Nucleus accumbens (tissue), 56 donors: ENCODE measurements at places on chromosomes 1 and 21.

GRCh38 chr1:17297991-17298390 lies 10.0 kb upstream of the PADI4 start:
- DNase-seq: no peak

DNA sequence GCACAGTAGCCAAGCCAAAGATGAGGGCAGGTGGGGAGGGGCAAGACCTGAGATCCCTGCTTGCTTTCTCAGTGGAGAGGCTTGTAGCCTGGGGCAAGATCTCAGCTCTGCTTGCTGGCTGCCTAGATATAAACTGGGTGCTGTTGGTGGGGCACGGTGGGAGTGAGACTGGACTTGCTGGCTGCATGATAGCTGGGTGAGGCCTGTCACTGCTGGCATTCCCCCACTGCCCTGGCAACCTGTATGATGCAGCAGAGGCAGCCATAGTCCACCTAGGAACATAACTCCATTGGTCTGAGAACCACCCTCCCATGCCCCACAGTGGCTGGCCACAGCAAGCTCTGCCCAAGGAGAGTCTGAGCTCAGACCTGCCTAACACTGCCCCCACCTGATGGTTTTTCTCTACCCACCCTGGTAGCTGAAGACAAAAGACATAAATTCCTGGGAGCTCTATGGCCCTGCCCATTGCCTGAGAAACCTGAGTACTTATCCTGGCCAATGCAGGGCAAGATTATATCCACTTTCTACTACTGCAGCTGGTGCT lies 261.9 kb upstream of the DEPDC1 start:
- no peak for DNase-seq

DNA sequence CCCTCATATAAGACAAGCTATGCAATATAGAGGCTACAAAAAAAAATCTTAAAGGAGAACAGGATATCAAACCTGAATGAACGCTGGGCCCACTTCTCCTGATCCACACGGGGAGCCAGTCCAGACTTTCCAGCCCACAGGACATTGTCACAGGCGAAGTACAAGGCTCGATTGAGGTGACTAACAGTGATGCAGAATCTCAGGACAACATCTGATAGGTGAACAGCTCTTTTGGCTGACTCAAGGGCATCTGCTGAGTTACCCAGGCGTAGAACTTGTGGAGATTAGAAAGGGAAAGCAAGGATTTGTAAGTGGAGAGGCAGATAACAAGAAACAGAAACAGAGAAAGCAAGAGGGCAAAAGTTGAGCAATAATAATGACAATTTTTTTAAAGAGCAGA lies 1.8 kb downstream of the PEX11B start:
- DNase-seq: no peak

GRCh38 chr21:37670883-37671282 lies 245.4 kb downstream of the KCNJ6 start:
- DNase-seq: no peak

GRCh38 chr1:47569681-47570470 lies 132.0 kb downstream of the FOXD2 start:
- no peak for DNase-seq

DNA sequence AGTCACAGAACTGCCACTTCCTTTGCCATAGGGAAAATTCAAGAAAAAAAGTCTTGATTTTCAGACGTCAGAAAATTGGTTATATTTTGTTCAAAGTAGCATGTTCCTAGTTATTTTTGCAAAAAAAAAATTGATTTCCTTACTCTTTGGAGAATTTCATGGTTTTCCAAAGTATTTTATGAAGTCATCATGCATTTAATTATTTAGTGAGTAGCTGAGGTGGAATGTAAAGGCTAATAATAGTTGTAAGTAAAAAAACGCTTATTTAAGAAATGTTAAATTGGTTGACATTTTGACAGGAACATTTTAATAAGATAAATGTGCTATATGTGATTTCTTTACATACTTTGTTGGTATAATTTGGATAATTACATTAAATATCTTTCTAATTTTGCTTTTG lies 20.8 kb downstream of the TSEN15 start:
- DNase-seq: no peak

DNA sequence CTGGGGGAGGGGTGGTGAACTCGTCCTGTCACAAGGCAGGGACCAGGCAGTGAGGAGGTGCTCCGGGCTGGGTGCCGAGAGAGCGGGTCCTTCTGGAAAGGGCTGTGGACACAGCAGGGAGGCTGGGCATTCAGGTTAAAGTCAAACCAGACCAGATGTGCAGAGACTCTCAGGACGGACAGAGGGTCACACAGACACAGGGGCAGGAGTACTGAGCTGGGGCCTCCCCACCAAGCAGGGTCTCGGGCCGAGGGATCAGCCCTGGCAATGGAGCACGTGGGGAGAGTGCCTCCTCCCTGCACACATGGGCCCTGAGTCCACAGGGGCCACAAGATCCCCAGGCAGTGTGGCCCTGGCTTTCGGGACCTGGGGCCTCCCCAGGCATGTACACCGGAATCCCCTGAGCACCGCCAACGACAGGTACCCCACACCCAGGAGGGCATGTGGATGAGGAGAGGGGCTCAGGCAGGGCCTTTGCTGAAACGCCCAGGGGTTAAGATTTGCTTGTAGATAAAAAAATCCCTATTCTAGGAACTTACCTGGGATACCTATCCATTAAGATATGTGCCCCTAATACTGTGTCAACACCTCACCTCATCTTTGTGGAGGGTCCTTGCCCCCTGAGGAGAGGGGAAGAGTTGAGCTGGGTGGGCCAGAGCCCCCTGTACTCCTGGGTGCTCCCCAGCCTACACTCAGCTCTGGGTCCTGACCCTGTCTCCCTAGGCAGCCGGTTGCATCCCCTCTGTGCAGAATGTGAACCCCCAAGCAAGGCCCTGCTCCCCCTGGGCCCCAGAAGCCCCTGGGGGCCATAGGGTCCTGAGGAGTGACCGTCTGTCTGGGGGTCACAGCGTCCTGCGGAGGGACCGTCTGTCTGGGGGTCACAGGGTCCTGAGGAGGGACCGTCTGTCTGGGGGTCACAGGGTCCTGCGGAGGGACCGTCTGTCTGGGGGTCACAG lies 46.9 kb upstream of the ADARB1 start:
- no peak for DNase-seq

GRCh38 chr1:88371436-88372023 lies 312.5 kb upstream of the PKN2 start:
- no peak for DNase-seq

DNA sequence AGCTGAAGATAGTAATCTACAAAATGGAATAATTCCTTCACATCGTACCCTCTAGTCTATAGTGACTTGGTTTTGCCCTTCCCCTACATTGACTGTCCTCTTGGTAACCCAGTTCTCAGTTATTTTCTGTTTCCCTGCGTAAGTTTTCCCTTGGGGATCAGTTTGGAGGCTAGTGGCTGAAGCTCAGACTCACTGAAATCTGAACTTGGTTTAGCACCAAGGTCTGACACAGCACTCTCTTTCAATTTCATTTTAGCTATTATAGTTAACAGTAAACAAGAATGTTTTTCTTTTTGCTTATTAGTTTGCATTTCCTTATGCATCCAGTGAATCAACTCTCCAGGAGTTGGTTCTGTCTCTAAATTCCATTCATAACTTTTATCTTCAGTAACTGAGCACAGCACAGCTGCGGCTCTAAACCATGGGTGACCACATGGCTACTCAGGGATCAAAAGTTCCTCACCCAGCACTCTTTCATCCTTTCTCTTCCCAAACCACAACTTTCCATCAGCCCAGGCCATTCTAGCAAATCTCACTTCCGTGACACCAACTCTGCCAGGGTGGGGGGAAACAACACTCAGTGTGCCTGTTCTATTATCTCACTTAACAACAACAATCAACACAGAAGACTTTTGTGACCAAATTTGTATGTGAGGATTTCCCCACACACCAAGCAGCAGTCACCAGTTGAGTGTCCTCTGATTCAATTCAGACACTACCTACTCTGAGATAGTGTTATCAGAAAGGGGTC lies 17.6 kb upstream of the IFI6 start:
- no peak for DNase-seq

GRCh38 chr1:2198571-2198970 lies 4.0 kb upstream of the FAAP20 start:
- no peak for DNase-seq

DNA sequence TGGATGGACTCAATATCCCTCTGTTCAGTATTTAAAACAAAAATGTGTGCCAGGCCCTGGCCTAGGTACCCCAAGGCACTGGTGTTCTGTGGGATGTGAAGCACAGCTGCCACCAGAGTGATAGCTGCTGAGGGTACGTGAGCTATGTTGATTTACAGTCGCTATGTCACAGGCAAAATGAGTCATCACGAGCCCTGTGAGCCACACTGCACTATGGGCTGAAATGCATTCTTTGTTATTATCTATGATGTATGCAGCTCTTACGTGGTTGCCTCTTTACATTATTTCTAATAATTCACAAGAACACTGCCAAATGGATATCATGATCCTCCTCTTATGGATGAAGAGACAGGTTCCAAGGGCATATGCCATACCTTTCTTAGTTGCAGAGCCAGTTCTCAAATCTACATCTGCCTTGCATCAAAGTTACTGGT lies 2.1 kb downstream of the TEX38 start:
- no peak for DNase-seq

GRCh38 chr1:61873994-61874393 lies 131.7 kb downstream of the PATJ start:
- no peak for DNase-seq

GRCh38 chr1:204728045-204728444 lies 42.5 kb upstream of the LRRN2 start:
- no peak for DNase-seq

- no peak for DNase-seq
Observed at GRCh38 chr1:183032122-183032921, 9.1 kb downstream of the LAMC1 start.

DNA sequence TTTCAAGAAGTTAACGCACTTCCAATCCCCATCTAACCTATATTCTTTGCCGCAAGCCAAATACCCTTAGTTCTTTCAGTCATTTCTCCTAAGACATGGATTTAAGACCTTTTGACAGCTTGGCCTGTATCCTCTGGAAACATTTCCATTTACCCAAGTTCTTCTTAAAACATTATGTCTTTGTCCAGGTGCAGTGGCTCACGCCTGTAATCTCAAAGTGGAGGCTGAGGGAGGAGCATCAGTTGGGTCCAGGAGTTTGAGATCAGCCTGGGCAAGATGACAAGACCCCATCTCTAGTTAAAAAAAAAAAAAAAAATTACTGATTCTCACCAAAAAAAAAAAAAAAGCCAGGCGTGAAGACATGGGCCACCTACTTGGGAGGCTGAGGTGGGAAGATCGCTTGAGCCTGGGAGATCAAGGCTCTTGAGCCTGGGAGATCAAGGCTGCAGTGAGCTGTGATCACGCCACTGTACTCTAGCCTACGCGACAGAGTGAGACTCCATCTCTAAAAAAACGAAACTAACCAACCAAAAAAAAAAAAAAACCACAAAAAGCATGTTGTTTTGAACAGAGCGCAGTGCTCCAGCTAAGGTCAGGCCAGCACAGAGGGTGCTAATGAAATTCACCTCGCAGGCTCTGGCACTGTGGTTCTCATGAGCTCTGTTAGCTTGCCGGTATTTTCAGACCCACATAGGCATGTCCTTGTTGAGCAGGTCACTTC lies 36.0 kb downstream of the NUAK2 start:
- no peak for DNase-seq

GRCh38 chr21:29075706-29076466 lies 2.4 kb upstream of the CCT8 start:
- DNase-seq: no peak

- DNase-seq: peak; percentile 41
Observed at GRCh38 chr1:212699625-212700222, at the start of gene BATF3. Gene BATF3, minus strand, starts transcription at chr1:212699840. Its CDS starts 78 bp downstream, at chr1:212699762.
